ENCODE measurements at places on chromosomes 3 and 15.

DNA sequence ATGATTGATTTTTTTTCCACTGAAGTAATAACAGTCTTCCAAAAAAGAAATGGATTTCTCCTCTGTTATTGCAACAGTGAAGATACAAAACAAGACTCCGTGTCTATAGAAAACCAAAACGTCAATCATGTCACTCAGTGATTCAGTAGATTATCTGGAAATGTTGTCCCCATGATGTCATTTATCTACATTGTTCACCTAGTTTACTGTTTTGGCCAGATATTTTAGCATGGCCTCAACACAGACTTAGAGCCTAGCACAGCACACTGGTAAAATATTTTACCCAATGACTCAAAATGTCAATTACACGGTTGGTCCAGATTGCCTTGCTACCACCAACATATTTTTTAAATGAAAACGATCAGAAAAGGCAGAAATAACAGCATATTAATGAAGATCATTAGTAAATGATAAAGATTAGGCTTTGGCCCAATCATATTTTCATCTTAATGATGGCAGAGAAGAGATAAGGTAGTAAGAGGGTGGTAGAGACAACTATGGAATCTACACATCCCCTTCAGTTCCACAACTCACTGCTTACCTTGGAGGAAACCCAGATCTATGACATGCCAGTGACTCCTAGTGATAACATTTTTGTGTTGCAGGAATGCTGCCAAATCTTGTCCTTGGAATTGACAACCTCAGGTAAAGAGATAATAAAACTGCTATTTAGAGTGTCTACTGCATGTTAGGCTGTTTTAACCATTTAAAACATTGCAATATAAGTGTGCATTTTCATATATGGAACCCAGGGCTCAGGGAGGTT is 347.7 kb upstream of the ARPP21 start:
- no peak for DNase-seq

DNA sequence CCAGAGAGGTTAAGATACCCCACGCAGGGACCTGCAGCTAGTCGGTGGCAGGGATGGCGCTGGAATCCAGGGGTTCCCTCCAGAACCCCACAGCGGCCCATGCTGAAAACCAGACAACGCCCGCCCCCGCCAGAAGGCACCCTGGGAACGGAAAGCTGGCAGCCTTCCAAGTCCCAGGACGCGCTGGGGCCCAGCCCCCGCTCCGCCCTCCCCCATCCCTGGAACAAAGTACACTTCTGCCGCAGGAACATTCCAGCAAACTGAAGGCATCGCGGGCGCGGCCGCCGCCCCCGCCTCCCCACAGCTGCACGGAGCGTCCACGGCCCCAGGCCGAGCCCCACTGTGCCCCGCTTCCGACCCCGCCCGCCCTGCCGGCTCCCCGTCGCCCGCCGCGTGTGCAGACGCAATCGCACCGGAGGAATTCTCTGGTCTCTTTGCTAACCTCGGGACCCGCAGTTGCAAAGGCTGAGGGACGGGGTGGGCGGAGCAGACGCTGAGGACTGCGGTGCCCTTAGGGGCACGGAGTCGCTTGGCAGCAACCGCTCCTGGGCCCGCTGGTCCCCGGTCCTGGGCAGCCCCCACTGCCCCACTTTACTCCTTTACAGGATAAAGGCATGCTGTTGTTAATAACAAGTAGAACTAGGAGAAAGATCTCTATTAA is 44.8 kb upstream of the RNU6-1 start:
- peak; percentile 66 for DNase-seq

DNA sequence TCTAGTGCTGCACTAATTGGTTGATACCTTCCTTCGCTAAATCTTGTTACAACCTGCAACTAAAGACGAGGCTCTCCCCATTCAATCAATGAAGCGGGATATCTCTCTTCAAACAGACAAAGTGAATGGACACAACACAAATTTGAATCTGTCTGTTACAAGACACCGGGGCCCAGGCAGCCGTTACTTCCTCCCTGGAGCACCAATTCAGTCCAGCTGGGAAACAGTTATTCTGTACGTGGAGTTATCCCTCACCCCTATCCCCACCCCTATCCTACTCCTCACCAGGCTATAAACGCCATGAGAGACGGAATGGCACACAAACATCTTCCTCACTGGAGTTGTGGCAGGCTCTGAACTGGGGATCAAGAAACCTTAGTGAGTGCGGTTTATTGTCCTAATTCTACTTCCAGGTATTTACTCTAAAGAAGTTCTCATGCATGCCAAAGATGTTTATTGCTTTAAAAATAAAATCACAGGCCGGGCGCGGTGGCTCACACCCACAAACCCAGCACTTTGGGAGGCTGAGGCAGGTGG is 181.8 kb downstream of the FOXP1 start:
- no peak for DNase-seq

DNA sequence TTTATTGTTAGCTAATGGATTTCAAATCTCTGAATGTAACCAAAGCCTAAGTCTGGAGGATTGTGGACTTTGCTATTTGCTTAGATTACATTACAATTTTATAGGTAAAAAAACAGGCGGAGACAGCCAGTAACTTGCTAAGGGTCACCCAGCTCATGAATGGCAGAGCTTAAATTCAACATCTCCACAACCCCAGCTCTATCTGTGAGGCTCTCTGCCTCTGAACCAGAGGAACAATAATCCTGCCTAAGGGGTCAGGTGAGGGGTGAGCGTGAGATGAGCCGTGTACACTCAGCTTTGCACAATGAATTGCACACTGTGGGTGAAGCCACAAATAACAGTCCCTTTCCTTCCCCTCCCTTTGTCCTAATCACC is 69.8 kb upstream of the SPATA12 start:
- no peak for DNase-seq

- DNase-seq = no peak
These were observed 1.9 kb upstream of the VWA5B2 start for GRCh38 chr3:184227481-184227935.

DNA sequence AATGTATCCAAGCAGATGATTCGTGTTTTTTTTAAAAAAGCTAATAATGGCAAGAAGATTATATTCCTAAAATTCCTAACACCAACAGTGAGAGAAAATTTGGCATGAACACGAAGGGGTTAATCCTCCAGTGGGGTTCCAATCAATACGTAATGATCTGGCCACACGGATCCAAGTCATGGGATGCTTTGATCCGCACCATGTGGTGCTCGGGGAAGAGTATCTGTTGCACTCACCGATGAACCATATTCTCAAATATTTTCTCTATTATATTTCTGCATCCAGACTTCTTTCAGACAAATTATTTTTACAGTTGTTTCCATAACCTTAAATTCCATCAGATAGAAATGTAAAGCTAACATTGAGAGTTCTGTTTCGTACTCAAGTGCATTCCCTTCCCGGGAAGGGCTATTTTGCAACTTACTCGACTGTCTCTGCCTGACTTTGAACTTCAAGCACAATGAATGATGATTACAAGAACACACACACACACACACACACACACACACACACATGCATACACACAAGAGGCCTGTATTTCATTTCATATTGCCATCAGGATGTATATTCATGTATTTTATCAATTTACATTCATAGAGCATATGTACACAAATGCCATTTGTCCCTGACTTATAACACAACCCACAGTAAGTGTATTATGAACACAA is 567.2 kb downstream of the FOXP1 start:
- no peak for DNase-seq

DNA sequence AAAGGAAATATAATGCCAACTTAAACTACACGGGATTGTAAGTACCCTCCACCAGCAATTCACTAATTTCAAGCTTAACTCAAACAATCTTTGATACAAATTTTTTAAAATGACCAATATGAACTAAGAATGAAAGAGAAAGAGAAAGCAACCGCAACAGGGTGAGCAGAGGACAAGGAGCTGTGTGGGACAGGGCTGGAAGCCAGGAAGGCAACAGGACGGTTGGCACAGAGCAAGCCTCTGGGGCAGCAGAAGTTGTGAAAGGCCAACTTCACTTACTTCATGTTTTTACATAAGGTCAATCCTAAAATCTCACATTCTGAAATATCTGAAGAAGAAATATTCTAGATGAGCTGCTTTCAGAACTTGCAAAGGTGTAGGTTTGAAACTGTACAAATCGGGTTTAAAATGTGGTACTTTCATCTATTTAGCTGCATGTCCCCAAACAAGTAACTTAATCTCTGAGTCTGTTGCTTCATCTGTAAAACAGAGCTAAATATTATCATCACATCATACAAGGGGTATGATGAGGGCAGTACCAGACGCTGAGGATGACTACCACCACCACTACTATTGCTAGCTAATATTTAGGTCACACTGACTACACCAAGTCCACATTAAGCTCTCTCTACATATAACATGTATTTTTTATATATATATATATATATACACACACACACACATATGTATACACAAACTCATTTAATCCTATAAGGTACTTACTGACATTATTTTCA is 101.7 kb downstream of the IGSF11 start:
- DNase-seq = no peak

- no peak for DNase-seq
These were observed 105.3 kb upstream of the PDZRN3 start for GRCh38 chr3:73729969-73730440.

DNA sequence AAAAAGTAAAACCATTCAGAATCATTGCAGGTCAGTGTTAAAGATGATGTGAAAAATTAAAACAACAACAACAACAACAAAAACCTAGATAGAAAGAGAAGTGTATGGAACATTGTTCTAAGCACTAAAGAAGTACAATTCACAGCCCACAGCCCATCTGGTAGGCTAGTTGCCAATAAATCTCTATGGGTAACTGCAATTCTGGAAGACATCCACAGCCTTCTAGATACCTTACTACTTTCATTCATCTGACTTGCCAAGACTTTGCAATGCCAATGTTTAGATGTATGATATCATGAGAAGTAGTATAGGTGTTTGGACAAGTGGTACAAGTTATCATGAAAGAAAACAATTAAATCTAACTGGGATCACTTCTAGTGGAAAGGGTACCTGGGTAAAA is 198.6 kb downstream of the VGLL3 start:
- peak; percentile 57 for DNase-seq

GRCh38 chr15:73624530-73624929 is 8.7 kb downstream of the NPTN start:
- DNase-seq = no peak

DNA sequence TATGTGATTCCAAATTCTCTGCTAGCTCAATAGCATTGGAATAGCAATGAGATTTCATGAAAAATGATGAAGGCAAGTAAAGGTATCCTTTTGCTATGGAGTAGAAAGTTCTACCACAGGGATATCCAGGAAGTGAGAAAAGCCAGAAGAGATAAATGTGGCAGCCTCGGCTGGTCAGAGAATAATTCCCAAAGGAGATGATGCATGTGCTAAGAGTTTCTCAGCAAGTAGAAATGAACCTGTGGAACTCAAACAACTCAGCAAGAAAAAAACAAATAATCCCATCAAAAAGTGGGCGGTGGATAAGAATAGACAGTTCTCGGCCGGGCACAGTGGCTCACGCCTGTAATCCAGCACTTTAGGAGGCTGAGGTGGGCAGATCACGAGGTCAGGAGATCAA is 38.2 kb downstream of the ALS2CL start:
- DNase-seq = no peak

- no peak for DNase-seq
These were observed 3.6 kb upstream of the CLDN16 start for GRCh38 chr3:190384309-190384756.

DNA sequence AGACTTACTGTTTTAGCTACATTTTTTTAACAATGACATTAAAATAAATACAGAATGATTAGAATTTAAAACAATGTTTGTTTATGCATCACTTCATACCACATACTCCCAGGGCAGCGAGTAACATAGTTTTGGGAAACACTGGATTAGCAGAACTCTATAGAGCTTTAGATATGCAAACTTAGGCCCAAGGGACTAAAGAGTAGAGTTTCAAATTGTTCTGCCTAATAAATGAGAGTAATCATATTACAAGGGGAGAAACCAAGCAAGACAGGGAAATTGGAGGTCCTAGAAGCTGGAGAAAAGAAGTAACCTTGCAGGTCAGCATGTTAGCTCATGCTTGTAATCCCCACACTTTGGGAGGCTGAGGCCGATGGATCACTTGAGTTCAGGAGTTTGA is 3.6 kb upstream of the DAZL start:
- no peak for DNase-seq

DNA sequence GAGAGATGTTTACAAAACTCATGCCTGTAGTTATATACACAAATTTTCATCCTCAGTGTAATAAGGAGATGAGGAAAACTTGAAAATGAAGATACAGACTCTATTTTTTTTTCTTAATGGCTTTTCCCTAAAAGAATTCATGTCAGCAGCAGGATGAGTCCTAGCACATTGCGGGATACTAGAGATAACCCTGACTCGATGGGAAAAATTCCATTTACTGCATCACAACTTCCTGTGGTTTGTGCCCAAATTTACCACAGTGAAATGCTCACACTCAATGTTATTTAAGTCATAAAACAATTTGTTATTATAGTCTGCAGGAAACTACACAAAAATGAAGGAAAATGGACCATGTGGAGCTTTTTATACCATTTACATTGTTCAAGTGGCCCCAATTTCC is 581.9 kb upstream of the ZNF717 start:
- DNase-seq = no peak

DNA sequence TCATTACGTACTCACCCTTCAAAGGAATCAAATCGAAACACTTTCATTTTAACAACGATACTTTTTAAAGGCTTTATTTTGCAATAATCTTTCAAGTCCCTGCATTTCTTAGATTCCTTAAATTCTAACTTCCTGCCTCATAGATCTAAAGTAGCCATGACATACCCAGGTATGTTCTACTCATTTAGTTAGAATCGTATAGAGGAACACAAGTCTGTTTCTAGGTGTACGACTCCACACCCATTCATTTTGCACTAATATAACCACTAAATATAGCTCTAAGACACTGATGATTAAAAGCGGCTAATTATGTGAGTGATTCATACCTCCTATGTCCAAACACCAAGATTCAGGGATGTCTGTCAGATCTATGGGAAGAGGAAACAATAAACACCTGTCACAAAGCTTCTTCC is 1.3 kb downstream of the ATP13A3 start:
- DNase-seq = no peak

DNA sequence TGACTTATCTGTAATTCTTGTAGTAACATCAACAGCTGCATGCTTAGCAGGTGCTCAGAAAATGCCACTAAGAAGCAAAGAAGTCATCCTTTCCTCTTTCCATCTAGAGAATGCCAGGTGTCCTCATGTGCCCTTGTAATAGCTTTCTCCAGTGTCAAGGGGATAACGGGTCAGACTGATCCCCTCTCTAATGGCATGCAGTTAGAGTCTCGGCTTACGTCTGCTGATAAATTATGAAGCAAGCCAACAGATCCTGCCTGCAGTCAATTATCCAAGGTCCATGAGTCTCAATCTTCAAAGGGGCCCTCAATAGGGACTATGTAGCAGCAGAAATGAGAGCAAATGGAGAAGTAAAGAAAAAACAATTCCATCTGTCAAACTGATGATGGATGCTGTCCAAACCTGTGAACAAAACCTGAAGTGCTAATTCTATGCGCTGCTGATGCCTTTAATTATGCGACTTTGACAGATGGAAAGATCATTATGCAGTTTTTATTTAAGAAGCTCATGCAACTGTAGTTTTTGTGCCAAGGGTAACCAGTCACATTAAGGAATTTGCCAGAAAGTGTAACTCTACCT is 162.8 kb upstream of the PEX5L start:
- no peak for DNase-seq
